ENCODE measurements at places on chromosomes 16 and 17.

GRCh38 chr17:52026075-52026474, 132.4 kb downstream of the CA10 start:
- no peak for DNase-seq

- DNase-seq = no peak
Measured at GRCh38 chr16:22815863-22816262, 1.9 kb downstream of the HS3ST2 start.

DNA sequence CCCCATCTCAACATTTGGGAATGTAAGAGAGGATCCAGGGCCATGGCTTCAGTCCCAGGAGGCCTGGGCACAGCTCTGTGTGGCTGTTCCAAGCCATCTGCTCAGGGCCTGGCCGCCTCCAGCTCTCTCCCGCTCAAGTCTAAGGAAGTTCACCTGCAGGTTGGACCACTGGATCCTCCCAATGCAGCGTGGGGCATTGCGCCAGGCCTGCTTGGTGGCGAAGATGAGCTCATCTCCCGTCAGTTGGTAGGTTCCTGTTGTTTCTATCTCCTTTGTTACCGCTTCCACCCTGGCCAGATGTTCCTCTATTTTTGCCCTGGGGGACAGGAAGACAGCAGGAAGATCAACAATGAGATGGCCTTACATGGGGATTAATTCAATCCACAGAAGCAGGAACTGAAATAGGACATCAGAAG, 17.5 kb downstream of the NOS2 start:
- DNase-seq = no peak

GRCh38 chr16:88349903-88350900, 32.6 kb upstream of the ZNF469 start:
- DNase-seq = no peak

- no peak for DNase-seq
Measured at GRCh38 chr16:77960766-77961165, 61.6 kb upstream of the CLEC3A start.

Measured in stimulated activated CD4-positive, alpha-beta T cell treated with anti-CD3 and anti-CD28 coated beads, Interleukin-2, amount 100 ng/mL, for 24 hours (primary cell).